ENCODE measurements at places on chromosomes 2 and 18.

DNA sequence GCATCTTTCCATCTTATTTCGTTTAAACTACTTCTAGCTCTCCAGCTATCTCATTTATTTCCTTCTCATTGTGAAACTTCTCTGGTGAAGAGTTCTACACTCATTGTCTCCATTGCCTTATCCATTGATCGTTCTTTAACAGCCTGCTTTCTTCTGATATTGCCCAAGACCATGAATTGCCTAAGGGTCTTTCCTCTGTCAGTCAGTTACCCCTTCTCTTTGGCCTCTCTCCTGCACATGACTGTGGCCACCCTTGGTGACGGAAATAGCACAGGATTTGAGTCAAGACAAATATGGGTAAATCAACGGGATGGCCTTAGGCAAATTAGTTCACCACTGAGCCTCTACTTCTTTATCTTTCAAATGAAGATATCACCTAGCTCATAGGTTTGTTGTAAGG lies 26.6 kb downstream of the NHEJ1 start:
- no peak for DNase-seq

DNA sequence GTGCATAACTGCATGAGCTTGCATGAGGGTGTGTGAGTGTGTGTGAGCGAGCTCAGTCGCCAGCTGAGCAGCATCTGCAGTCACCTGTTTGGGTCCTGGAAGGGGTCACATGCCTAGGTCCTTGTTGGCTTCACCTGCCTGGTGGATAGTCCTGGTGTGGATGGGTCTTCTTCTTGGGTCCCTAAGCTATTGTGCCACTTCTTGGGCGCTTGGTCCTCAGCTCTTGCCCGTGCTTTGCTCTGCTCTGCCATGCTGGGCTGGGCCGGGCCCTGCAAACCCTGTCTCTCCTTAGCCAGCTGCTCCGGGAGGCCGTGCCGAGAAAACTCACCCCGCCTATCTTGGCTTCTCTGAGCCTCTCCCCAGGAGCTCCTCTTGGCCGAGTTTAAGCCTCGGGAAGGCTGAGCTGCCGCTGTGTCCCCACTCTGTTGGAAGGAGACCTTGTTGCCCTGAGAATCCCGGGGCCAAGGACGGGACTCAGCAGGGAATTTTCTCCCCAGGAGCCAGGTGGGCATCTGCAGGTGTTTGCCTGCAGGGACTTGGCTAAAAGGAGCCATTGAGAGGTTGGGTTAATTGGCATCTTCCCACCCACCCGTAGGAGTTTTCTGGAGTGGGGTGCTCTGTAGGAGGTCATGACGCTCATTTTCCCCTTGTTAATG lies 300.8 kb downstream of the NDUFA10 start:
- DNase-seq = no peak

DNA sequence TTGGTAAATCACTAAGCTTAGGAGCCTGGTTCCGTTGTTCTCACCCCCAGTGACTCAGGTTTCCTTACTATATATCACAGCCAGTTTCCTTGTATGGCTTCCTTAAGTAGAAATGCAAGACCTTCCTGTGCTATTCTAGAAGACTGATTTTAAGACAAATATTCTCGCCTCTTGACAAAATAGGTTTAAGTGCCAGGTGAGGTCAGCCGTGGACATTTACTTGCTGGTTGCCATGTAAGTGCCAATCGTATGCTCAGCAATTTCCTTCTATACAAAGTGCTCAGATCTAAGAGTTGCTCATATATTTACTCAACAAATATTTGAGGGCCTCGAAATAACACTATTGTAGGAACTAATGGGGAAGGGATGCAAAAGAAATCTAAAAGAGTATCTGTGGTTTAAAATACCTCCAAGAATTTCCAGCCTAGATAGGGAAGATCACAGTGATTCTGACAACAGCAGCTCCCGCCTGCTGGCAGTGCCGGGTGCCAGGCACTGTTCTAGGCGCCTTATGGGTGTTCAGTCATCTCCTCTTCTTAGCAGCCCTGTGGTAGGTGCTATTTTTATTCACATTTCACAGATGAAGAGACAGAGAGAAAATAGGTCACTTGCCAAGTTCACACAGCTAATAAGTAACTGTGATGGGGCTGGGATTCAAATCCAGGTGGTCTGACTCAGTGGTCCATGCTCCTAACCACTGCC lies 95.3 kb upstream of the B3GNT7 start:
- no peak for DNase-seq

- DNase-seq = no peak
These were observed 41.2 kb downstream of the RPL37A start for GRCh38 chr2:216539791-216540241.

DNA sequence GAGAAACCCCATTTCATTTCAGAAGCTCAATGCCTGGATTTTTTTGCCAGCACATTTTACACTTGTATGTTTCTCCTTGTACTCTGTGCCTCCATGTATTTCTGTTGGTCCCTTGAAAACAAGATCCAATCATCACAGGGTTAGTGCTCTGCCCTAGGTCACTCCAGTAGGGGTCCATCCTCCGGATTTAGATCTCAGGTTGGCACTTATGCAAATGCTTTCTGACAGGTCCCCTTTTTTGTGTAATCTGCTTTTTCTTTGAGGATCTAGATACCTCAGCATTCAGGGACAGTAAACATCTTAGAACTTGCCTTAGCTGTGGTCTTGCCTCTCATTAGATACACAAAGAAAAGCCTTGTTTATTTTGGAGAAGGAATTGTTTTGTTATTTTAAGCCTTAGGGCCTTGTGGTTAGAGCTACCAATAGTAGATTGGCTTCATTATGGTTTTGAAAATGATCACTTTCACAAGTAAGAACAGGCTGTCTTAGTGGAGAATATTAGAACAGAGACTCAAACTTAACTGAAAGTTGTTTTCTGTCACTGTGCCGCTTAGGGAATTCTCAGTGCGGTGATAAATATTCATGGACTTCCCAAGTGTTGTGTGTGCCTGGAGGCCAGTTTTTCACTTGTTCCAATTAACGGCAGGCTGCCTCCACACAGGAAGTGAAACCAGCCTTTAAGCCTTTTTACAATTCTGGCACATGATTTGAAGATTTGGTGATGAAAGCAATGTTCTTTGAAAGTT lies 7.8 kb downstream of the MERTK start:
- no peak for DNase-seq

DNA sequence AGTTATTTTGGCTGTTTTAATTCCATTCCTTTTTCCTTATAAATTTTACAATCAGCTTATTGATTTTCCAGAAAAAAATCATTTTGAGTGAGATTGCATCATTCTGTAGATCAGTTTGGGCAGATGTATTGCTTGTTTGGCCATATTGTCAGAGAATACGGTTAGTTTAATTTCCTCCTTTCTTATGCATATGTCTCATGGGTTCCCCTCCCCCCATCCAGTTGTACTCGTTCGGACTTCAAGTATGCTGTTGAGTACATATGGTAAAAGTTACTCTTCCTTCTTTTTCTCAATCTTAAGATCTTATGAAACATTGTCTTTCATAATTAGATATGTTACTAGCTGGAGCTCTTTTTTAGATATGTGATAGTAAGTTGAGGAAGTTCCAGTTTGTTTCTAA lies 131.2 kb upstream of the TTC27 start:
- no peak for DNase-seq

GRCh38 chr2:128306081-128306930 lies 12.4 kb downstream of the HS6ST1 start:
- DNase-seq = no peak

- no peak for DNase-seq
These were observed 34.5 kb downstream of the BCL2 start for GRCh38 chr18:63284827-63285733.

- DNase-seq = no peak
These were observed 55.9 kb downstream of the ZAP70 start for GRCh38 chr2:97769308-97769707.
